IMR-90 (cell line): ENCODE measurements at places on chromosomes 12 and 14. TPM values are rescaled to one million over a fixed set of nuclear protein-coding genes. Genes with fewer than 3 reads are reported as not detected.
A peak's percentile ranks its signal among the peaks of the same experiment; 100 is the strongest.

The ZCCHC8 gene
- polyA plus RNA-seq, result 10.9 and 12.7 TPM in 2 replicates

The TSHR gene
- polyA plus RNA-seq, result not detected in 2 replicates

The EIF5 gene
- polyA plus RNA-seq, result 163 and 181 TPM in 2 replicates

- peak; percentile 60 for DNase-seq
These were observed 234.1 kb downstream of the KTN1 start for GRCh38 chr14:55814064-55814463.
